Ammon's horn (tissue), 1 donor: ENCODE measurements at places on chromosomes 1 and 21.

DNA sequence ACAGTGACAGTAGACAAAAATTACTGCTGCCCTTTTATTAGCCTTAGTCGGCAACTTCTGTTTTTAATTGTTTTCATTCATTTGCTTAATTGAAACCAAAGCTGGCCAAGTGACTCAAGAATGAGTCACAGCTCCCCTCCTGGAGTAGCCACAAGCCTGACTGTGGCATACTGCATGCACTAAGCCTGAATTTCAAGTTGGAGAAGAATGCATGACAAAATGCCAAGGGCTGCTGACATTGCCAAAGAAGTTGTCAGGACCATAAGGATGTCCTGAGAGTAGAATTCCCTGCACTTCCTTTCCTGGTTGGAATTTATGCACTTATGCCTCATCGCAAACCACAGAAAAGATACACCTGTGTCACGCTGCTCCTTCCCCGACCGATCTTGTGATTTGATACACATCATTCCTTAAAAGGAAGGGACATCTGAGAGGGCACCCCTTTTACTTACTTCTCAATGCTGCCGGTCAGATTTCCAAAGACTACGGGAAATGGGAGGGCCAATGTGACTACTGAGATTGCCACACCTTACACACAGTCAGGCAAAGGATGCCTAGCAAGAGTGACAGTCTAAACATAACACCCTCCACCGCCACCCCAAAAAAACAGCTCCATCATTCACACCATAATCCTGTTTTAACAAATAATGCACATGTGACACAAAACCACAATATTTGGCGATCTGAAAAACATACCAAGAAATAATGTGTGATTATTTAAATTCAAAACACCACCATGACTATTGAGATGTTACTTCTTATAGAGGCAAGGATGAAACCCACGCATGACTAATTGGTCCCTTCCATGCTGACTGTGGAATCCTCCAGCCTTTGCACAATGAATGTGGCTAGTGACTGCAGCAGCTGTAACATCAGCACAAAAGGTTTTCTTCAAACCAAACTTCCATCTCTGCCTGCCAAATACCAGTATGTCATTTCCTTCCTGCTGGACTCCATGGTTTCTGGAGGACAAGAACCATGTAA, 28.2 kb downstream of the VAV3 start:
- DNase-seq = peak; percentile 22

- no peak for DNase-seq
Measured at GRCh38 chr1:33346927-33347649, 26.2 kb upstream of the A3GALT2 start.

DNA sequence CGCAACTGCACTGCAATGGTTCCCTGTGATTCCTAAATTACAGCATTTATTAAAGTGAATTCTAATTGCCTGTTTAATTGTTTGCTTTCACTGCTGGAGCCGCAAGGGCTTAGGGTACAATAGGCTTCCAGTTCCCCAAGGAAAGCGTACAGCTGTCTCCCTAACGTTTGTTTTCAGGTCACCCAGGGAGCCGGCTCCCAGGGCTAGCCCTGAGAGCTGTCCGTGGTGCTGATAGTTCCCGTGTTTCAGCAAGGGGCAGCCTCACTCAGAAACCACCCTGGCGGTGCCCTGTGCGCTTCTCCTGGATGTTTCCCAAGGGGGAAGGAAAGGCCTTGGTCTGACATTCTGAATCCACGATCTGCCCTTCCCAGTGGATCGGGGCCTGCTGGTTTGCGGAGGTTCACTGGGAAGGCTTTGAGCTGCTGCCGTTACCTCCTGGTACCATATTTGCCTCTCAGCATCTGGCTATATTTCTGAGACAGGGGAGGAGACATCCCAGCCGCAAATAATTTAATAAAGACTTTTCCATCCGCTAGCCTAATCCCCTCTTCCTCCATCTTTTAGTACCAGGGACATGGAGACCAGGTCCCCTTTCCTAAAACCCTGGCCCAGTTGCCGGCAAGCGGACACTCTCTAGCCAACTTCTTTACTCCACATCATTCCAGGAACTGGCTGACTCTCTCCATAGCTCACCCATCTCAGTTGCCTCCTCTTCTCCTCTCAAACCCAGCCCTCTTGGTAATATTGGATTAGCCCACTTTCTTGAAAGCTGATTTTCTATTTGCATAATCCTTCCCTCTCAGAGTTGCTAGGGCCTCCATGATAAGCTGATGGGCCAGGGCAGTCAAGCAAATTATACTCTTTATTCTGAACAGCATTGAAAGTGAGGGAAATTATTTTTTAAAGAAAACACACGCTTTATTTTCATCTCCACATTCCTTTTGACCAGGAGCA, 149.0 kb downstream of the IGSF21 start:
- DNase-seq = peak; percentile 12

GRCh38 chr1:80918380-80918779, 882.4 kb upstream of the ADGRL2 start:
- no peak for DNase-seq

DNA sequence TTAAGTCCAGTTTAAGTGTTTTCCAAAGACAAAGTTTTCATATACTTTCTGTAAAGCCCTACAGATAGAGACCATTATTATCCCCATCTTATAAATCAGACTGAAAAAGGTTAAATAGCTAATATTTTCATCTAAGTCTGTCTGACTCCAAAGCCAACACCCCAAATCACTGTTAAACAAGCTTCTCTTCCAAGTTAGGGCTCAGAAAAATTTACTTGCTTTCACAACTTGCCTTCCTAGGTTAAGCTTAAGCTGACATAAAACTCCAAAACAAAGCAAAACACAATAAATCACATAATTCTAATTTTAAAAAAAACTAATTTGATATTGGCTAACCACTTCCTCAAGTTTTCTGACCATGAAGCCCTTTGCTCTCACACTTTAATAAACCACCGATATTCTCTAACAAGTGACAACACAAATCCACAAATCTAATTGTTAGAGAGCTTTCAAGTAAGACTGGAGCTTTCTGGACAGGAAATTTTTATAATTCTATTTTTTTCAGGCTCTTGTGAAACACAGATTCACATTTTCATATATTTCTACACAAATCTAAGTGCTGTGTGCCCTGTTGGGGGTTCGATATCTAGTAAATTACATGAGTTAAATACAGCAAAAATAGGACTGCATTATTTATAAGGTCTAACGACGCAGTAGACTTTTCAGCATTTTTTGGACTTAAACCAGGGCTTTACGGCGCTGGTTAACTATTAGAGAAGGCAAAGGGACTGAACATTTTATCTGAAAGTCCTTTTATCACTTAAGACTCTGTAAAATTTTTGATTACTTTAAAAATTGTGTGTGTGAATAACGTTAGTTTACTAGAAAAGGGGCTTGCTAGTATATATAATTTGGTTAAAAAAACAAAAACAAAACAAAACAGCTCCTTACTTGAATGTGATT, 2.1 kb downstream of the GNG12 start:
- DNase-seq = no peak
